Sigmoid colon (tissue), 7 donors: ENCODE measurements at places on chromosomes 16 and 17. TPM values are rescaled to one million over a fixed set of nuclear protein-coding genes. Genes with fewer than 3 reads are reported as not detected.

DNA sequence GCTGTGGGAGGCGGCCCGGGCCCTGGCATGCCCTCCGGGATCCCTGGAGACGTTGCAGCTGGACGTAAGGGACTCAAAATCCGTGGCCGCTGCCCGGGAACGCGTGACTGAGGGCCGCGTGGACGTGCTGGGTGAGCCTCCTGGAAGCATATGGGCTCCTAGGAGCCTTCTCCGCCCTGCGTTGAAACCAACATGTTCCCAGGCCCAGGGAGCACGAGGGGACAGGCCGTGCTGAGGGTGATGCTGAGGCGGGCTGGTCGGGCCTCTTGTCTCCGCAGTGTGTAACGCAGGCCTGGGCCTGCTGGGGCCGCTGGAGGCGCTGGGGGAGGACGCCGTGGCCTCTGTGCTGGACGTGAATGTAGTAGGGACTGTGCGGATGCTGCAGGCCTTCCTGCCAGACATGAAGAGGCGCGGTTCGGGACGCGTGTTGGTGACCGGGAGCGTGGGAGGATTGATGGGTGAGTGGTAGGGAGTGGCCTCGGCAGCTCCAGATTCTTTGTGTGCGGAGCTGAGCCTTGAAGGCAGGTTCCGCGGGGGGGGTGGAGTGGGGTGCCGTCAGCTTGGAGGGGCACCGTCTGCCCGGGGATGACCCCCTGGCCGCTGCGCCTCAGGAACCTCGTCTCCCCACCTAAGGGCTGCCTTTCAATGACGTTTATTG lies 567 bp downstream of the HSD17B1 start:
- DNase-seq = no peak

HSD17B1 gene
- 5.3 TPM for total RNA-seq

DNA sequence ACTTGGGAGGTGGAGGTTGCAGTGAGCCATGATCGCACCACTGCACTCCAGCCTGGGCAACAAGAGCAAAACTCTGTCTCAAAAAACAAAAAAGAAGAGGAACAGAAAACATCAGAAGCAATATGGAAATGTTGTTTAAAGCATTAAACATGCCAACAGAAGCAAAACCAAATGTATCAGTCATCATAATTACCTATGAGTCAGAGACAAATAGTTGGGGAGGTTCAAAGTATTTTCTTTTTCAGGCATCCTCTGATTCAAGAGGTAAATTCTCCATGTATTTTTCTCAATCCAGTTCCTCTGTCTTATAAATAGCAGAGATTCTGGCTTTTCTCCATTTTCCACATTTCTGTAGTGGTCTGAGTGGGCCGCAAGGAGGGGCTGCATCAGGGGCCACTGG lies 2.1 kb upstream of the TM4SF5 start:
- no peak for DNase-seq

LITAFD gene
- not detected for total RNA-seq

DNA sequence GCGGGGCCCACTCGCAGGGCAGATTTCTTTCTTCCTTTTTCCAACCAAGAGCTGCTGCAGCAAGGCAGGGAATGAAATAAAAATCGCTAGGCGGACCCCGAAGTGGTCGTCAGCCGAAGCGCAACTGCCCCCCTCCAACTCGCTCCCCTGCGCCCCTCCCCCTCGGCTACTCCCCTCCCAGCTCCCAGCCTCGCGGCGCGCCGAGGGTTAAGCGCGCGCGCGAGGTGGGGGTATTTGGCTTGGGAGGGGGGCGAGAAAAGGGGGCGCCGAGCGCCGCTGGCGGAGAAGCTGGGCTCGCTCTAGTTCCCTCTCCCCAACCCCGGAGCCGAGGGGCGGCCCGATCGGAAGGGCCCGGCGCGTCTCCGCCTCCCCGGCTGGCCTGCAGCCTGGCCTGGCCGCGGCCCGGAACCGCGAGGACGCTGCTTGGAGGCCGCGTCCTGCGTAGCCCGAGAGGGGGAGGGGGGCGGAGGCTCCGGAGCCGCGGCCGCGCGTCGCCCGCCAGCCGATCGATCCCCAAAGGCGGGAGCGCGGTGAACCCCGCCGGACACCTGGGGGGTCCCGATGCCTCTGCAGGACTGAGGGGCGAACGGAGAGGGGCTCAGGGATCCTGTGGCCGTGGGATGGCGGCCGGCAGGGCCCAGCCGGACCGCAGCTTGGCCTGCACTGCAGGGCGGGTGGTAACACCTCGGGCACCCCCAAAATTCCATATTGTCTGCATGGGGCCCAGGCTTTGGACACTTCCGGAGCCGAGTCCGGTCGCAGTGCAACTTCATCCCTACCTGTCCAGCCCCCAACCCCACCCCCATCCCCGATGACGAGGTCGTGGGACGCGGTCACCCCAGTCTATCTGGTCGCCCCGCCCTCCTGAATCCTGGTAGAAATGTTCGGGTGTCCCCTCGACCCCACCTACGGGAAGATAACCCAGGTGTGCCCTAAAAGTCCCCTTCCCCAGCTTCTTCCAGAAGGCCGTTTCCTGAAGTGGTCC lies 4.9 kb upstream of the CBX4 start:
- peak; percentile 84 for DNase-seq

DNA sequence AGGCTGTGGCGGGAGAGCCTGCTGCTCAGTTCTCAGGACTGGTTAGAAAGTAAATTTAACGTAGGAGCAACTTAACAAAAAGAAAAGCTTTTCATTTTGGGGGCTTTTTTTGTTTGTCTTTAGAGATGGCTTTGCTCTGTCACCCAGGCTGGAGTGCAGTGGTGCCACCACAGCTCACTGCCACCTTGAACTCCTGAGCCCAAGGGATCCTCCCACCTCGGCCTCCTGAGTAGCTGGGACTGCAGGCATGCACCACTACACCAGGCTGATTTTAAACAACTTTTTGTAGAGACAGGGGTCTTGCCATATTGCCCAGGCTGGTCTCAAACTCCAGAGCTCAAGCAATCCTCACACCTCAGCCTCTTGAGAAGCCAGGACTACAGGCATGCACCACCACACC lies 205.0 kb downstream of the RPTOR start:
- peak; percentile 53 for DNase-seq

- DNase-seq = peak; percentile 93
Measured at GRCh38 chr17:77681861-77682260, 276.6 kb upstream of the TNRC6C start.

SLC5A10 gene
- total RNA-seq = not detected

DNA sequence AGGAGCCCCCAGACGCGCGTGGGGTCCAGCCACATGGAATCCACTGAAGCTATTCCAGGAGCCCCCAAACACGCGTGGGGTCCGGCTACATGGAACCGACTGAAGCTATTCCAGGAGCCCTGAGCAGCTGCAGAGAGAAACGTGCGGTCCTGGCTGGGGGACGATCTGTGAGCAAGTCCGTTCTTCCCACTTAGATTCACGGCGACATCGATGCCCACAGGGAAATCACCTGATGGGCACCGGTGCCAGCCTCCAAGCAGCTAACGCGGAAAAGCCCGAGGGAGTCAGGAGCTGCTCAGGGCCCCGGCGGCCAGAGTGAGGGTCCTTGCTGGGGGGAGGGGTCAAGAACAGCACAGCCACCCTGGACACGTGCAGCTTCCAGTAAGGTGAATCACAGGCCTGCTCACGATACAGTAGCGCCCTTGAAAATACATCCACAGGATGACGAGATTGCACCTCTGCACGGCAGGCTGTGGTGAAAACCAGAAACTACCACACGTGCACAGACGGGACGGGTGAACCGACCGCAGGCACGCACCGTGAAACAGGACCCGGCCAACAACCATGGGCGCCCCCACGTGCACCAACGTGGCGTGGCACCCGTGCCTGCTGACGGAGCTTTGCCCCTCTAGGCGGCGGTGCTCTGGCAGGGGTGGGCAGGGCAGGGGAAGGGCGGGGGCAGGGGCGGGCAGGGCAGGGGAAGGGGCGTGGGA lies 77.7 kb upstream of the GNG13 start:
- peak; percentile 49 for DNase-seq
